ENCODE measurements at places on chromosomes 1 and 21.
A peak's percentile ranks its signal among the peaks of the same experiment; 100 is the strongest.

- DNase-seq, result no peak
These were observed 3.5 kb downstream of the NTMT2 start for GRCh38 chr1:170149241-170149640.

DNA sequence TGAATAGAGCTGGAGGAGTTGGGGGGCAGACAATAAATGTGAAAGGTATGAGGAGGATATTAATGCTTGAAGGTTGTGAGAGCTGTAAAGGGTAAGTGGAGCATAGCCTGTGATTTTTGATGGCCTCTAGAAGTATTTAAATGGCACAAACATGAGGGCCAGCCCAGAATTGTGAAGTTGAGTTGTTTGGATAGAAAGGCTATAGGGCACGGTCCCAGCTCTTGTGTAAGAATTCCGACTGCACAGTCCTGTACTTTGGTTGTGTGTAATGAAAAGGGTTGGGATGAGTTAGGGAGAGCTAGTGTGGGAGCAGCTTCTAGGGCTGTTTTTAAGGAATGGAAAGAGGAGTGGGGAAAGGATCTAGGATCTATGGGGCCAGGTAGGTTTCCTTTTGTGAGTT is 665.5 kb downstream of the USP25 start:
- DNase-seq, result no peak

DNA sequence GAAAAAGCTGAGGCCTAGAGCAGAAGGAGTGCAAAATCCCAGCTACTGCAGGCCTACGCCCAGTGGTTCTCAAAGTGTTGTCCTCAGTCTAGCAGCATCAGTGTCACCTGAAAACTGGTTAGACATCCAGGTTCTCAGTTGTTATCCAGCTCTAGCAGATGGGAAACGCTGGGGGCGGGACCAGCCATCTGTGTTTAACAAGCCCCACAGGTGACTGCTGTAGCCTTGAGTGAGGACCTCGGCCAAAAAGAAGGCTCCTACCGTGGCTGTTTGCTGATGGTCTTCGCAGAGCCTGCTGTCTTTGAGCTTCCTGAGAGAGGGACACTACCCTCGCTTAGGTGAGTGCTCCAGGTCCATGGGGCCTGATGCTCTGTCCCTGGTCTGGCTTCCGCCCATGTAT is 69.7 kb downstream of the LRRN2 start:
- no peak for DNase-seq

GRCh38 chr1:200040481-200041138 is 13.1 kb downstream of the NR5A2 start:
- DNase-seq, result peak; percentile 60

GRCh38 chr1:86498281-86498680 is 29.6 kb downstream of the CLCA1 start:
- no peak for DNase-seq

Data from left colon (tissue), 2 donors.